ENCODE measurements at places on chromosomes 12 and 14.
A peak's percentile ranks its signal among the peaks of the same experiment; 100 is the strongest.

DNA sequence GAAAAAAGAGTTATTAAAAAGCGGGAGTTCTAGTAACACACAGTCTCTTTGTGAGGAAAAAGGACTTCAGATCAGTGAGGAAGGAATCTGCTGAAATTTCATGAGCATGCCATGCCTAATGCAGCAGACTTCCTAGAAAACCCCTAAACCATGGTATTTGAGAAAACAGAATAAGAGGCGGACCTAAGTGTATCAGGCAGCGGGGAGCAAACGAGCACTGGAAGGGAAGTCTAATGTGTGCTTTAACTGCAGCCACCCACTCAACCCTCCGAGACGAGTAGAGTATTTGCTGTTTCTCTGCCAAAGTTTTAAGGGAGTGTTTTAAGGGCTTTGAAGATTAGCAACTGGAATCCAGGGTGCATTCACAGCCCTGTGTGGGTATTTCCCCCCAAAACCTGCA is 36.5 kb downstream of the ACADS start:
- no peak for DNase-seq

GRCh38 chr14:106518054-106518943 is 991.9 kb downstream of the TMEM121 start:
- no peak for DNase-seq

DNA sequence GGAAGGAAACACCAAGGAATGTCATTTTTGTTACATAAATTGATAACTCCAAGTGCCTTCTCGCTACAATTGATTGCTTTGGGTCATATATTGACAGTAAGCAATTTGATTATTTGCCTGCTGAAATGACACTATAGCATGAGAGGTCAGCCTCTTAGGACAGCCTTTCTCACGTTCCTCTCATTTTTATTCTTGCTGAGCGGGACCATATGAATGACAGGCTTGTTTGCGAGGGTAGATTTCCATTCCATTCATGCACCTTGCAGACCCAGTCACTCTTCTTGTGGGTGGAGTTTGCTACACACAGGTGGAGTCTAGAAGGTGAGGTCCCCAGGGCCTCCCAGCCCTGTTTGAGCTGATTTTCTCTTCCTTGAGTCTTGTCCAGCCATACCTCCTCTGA is 27.3 kb downstream of the DAAM1 start:
- DNase-seq: no peak

GRCh38 chr14:91412939-91413338 is 4.7 kb downstream of the CCDC88C start:
- no peak for DNase-seq

DNA sequence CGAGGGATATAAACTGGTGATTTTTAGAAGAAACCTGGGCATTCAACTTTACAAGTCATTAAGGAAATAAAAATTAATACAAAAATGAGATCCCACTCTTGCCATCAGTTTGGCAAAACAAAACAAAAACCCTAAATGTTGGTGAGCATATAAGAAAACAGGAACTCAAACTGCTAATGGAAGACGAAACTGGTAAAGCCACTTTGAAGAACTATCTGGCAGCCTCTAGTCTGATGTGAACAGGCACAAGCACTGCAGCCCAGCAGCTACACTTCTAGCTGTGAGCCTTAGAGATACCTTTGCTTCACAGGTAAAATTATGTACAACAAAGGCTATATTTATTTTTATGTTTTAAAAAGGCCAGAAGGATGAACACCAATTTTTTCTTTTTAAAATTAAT is 459.6 kb downstream of the ZFP36L1 start:
- DNase-seq: no peak

DNA sequence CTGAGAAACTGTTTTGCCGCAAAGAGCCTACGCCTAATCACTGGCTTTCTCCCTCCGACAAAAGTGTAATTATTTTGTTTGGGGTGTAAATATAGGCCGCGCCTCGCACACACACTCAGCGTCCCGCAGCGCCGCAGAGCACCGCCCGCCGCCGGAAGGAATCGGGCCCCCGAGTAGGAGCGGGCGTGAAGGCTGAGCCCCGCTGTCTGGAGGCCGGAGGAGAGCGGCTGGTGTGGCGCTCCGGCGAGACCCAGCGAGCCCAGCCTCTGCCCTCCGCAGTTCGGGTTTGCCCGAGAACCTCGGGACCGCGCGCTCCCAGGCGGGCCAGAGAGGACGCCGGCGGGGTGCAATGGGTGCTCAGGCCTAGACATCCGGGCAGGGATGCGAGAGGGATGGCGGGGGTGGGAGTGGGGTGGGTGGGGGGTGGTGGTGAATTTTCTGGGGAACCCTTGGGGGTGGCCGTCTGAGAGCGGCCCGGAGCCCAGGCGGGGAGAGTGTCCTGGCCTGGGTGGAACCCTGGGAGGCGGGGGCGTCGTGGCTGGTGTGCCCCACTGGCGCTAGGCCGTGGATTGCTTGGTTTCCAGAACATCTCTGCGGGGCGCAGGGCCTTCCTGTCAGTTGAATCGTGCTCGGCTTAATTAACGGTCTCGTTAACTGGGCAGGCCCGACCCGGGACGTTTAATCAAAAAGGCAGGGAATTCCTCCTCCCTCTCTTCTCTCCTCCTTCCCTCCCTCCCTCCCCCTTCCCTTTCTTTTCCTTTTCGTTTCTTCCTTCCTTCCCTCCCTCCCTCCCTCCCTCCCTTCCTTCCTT is 4.7 kb upstream of the LHX5 start:
- no peak for DNase-seq

DNA sequence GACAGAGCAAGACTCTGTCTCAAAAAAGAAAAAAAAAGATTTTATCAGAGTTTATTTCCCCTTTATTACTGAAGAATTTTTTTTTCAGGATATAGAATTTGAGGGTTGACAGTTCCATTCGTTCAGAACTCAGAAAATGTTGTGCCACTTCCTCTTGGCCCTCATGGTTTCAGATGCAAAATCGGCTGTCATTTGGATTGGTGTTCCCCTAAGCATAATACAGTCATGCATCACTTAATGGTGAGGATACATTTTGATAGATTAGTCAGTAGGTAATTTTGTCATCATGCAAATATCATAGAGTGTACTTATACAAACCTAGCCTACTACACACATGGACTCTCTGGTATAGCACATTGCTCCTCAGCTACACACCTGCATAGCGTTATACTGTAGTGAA is 263.9 kb upstream of the RTL1 start:
- DNase-seq: no peak

- peak; percentile 80 for DNase-seq
Measured at GRCh38 chr12:48865281-48866051, at the start of gene RND1. TSS of gene RND1 (minus strand) at chr12:48865870. CDS start at chr12:48865767, 103 bp downstream.

DNA sequence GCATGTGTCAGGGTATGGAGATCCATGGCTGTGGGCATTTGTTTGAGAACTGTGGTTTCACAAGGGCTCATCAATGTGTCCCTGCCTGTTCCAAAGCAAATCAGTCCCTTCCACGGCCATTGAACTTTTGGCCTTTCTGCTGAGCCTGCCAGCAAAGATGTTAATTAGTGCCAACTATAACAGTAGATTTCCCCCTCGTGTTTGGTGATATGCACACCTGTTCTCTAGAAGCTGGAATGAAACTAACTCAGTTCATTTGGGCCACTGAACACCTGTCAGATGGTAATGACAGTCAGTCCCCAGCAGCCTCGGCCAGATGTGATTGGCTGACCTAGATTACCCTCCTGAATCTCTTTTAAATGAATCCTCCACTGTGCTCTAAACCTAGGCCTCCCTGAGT is 43.2 kb downstream of the IRAK3 start:
- no peak for DNase-seq

- no peak for DNase-seq
Measured at GRCh38 chr12:32906399-32907165, 10.0 kb upstream of the PKP2 start.

DNA sequence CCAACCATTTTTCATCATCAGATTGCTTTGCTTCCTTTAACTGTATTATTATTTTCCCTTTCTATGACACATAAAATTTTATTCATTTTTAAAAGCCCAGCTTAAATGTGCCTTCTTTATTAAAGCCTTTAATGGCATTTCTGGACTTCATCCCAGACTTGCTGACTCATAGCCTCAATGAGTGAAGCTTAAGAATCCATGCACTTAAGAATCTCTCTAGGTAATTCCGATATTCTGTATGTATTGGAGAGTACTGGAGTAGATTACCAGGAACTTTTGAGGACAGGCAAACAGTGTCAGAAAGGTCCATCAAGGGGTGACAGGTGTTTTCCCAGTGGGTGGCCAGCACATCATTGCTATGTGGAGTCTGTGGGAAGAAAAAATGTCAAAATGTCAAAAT is 107.9 kb downstream of the PTPRQ start:
- DNase-seq: peak; percentile 98

- no peak for DNase-seq
Measured at GRCh38 chr12:105158876-105159275, 51.3 kb downstream of the WASHC4 start.

DNA sequence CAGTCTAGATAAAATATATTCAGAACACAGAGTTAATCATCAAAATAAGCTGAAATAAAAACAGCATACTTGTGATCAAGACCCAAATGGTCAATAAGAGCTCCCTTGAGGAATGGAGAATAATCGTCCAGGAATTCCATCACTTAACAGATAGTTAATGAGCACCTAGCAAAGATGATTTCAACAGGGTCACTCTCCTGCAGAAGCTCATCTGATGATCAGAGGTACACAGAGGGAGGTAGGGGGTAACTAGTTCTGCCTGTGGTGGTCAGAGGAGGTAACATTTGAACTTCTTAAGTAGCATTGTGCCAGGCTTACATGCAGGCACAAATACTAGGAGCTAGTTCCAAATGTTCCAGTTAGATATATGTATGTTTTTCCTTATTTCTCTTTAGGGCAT is 9.5 kb downstream of the MED13L start:
- DNase-seq: no peak

DNA sequence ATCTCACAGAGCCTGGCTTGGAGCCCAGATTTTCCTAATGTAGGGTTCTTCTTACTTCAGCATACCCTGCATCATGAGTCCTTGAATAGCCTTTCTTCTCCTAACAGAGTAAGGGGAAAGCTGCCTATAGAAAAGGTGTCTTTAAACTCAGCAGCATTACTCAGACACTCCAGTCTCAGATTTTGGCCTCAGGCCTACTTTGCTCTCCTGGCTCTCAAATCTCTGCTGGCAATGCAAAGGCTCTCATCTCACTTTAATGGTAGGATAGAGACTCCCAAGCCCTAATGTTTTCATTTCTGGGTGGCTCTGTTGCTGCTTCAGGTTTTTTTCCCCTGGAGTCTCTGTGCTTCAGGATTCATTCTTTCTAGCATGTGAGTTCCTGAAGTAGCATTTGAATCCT is 9.1 kb upstream of the NKX2-8 start:
- DNase-seq: no peak

DNA sequence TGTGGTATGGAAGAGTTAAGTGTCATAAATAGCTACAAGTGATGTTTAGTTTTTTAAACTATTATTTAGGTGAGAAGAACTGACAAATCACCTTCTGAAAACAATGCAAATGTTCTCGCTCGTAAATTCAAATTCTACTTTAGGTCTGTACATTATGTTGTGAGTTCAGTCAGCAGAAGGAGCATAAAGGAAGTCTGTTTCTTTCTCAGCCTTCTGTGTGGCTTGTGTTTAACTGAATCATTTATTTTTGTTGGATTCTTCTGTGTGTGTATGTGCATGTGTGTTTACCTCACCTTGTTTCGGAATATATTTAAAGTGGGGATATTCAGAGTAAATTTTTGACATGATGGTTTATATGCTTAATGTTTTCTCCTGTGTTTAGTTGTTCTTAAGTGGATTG is 285.9 kb downstream of the TMTC2 start:
- DNase-seq: no peak

DNA sequence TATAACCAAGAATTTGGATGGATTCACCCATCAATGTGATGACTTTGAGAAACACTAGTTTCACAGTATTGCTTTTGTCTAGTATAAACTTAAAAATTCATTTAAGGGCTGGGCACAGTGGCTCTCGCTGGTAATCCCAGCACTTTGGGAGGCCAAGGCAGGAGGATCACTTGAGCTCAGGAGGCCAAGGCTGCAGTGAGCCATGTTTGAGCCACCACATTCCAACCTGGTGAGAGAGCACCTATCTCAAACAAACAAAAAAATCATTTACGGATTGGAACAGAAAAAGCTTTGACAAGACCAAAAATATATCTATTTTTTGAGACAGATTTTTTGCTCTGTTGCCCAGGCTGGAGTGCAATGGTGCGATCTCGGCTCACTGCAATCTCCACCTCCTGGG is 27.5 kb downstream of the GNS start:
- no peak for DNase-seq

GRCh38 chr12:27143256-27144069 is 61.1 kb upstream of the C12orf71 start:
- no peak for DNase-seq

DNA sequence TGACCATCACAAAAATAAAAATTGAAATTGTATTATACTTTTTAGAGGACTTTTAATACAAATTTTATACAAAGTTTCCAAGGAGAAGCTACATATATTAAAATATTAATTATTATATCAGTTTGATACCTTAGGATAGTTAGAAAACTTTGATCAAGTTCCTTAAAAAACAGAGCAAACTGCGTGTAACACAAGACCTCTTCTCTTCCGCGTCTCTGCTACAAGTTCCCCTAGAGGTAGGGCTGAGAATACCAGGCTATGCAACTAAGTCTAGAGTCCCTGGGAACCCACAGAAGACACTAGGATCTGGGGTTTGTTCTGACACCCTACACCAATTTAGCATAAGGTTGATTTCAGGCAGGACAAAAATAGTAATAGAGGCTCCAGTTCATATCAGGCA is 319.0 kb downstream of the FOXG1 start:
- DNase-seq: no peak

Measured in fibroblast of skin of left quadriceps (primary cell).